ENCODE measurements at places on chromosomes 13 and 19.

DNA sequence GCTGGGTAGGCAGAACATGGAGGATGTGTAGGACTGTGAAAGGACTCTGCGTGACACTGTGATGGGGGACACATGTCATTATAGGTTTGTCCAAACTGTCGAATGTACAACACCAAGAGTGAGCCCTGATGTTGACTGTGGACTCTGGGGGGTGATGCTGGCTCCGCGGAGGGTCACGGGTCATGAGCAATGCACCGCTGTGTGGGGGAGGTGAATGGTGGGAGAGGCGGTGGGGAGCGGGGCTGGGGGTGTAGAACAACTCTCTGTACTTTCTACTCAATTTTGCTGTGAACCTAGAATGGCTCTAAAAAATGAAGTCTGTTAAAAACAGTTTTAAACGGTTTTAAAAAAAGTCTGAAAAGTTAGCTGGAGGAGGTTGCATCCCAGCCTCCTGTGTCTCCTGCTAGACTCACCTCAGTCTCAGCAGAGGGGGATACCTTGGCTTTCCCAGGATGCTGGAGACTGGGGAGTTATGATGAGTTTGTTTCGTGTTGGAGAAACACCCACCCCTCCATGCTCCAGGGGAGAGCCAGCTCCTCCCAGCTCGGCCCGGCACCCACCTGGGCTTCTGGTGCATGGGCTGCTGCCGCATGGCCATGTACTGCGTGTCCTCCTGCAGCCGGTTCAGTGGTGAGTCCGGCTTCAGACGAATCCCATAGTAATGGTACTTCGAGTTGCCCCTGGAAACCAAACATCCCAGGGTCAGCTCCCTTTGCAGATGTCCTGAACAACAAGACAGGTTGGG is 34.7 kb upstream of the RANBP3 start:
- no peak for DNase-seq

DNA sequence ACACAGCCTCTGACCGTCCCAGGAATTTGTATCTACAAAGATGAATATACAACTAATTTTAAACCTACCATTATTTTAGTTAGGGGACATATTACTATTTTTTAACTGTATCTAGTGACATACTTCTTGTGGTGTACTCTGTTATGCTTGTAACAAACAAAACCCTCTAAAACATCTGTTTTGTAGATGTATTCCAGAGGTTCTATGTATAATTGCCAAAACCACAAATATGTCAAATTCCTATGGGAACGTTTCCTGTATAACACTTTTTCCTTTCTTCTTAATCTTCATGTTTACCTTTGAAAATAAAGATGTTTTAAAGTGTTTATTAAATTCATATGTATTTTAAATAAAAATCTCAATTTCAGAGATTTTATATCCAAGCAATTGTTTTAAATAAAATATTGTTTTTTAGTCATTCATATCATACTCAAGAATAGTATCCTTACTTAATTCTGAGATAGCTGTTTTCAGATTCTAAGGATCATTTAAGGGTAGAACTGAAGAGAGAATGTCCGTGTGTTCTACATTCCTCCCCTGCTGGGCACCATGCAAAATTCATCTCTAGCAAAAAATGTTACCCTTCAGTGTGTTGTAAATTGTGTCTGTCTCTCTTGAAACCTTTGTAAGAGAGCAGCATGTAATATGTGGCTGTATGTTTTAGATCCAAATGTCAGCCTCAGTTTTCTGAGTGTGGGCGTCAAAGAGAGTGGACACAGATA is 1327.7 kb downstream of the EFNB2 start:
- DNase-seq = no peak

GRCh38 chr13:83780227-83780626 is 102.0 kb downstream of the SLITRK1 start:
- no peak for DNase-seq

- DNase-seq = no peak
Observed at GRCh38 chr19:8806661-8807060, 25.4 kb downstream of the ZNF558 start.

DNA sequence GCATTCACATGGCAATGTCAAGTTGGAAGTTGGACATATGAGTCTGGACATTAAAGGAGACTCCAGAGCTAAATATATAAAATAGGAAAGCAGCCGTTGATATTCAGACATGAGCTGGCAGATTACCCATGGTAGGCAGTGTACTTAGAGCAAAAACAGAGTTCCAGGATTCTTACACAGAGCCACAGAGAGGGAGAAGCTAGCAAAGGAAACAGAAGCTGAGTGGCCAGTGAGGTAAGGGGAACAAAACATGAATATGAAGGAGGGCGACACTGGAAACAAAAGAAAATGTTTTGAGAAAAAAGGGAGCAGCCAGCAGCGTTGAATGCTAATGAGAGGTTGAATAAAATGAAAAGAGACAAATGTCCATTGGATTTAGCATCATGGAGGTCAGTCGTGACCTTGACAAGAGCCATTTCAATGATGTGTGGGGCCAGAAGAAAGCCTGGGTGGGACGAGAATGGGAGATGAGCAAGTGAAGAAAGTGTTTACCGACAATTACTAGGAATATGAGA is 198.4 kb downstream of the POU4F1 start:
- no peak for DNase-seq

GRCh38 chr13:20173116-20173746 is 12.4 kb upstream of the GJA3 start:
- no peak for DNase-seq

GRCh38 chr13:75505327-75505726 is 23.4 kb upstream of the TBC1D4 start:
- DNase-seq = no peak

- DNase-seq = no peak
Observed at GRCh38 chr13:28464861-28465460, 30.0 kb downstream of the FLT1 start.

DNA sequence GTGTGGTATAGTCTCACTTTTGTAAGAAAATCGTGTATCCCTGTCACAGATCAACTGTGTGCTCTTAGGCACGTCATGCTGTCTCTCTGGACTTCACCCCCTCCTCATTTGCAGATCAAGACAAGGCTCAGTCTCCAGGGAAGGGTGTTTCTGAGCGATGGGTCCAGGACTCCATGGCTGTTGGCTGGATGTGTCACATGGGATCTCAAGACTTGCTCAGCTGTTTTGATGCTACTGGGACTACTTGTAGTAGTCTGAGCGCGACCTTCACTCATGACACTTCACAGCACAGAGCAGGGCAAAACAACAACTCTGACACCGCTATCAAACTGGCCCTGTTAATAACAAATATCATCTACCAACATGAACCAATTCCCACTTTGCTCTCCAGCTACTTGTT is 36.2 kb downstream of the SMAD9 start:
- DNase-seq = no peak

- no peak for DNase-seq
Observed at GRCh38 chr13:108213946-108214345, 1.4 kb downstream of the LIG4 start.

DNA sequence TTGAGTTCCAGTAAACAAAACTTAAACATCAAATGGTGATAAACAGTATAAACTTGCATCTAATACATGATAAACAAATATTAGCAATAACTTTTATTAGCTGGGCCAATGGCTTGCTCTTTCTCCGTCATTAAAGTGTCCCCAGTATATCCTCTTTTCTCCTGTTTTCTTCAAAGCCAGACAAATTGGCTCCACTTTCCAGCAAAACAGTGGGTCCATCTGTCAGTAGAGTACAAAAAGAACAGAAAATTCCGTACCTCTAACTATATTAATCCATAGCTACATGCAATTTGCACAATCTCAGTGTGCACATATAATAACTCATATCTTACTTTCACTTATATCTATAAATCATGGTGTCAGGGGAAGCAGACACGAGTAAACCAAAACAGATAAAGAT is 678.0 kb upstream of the SPRY2 start:
- no peak for DNase-seq

- peak; percentile 30 for DNase-seq
Observed at GRCh38 chr13:109204252-109204651, 574.8 kb downstream of the MYO16 start.

GRCh38 chr19:11268783-11269267 is 6.5 kb upstream of the DOCK6 start:
- DNase-seq = no peak

GRCh38 chr13:43232144-43232872 is 208.9 kb downstream of the DNAJC15 start:
- DNase-seq = no peak

DNA sequence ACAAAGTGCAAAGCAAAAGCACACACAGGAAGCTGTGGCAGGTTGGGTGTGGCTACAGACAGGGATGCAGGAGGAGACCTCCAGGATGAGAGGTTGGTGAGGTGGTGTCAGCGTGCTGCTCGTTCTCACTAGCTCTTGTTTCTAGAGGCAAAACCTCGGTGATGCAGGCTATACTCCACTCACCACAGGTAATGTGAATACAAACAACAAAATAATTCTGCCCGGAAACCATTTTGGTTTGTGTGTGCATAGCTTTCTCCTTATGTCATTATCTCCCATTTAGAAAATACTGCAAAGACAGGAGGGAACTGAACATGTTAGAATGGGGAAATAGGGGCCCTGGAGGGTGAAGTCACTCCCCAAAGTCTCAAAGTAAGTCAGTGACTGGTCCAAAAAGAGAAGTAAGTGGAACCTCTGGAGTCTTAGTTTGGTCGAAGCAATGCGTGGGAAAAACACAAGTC is 9.4 kb downstream of the LCP1 start:
- DNase-seq = no peak

DNA sequence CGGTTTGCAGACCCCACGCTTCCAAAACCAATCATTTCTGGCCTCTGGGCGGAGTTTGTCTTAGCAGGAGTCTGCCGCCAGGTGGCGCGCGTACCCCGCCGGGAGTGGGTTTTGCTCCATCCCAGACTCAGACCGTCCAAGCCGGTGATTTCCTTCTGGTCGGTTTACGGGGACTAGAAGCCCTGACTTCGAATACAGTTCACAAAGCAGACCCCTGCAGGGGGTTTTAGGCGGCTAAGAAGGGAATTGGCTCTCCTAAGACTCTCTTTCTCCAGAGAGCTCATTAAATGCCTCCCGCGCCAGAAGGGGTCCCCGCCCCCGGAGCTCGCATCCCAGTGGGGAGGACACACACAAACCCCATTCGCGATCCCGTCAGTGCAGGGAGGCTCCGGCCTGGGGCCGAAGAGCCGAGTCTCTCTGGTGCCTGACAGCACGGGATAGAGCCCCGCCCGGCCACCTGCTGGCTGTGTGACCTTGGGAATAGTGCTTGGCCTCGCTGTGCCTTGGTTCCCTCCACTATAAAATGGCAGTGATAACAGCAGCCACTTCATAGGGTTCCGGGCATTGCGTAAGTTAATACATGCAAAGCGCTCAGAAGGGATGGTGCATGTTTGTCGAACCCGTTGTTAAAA is 8.6 kb upstream of the NUP62 start:
- DNase-seq = peak; percentile 38

DNA sequence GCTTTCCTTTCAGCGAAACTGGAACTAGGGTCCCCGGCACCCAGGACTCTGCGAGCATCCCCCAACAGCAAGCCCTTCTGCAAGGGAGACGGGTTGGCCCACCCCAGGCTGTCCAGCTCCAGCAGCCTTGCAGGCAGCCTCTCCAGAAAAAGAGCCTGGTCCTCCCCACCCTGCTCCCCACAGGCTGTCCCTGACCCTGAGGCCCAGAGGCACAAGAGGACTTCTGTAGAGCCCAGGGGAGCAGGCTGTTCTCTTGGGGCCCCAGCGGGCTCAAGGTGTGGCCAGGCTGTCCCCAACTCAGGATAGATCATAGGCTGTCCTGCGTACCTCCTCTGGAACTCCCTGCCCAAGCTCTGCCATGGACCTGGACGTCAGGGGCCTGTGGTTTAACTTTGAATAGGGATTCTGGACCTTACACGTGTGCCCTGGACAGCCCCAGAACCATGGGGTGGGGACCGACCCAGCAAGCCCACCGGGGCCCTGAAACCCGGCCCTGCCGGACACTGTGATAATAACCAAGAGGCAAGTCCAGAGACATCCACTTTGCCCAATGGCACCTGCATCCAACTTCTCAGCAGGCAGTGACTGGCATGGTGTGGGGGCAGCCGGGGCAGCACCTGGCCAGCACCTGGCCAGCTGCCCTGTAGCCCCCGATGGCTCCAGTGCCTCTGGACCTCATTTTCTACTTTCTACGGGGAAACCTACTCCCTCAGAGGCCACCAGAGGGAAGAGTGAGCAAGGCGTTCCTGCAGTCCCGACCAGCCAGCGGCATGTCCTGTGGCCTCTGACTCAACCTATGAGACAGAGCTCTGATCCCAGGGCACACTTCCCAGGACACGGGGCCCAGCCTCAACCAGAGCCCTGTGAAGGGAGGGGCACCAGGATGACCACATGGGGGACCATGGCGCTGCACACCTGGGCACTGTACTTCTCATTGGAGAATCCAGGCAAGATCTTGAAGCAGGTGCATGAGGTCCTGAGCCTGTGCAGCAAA is 50.9 kb upstream of the TPM4 start:
- DNase-seq = no peak

- DNase-seq = no peak
Observed at GRCh38 chr19:55673465-55673864, 1.6 kb upstream of the EPN1 start.

GRCh38 chr19:6198896-6199239 is 63.4 kb downstream of the ACSBG2 start:
- DNase-seq = no peak

DNA sequence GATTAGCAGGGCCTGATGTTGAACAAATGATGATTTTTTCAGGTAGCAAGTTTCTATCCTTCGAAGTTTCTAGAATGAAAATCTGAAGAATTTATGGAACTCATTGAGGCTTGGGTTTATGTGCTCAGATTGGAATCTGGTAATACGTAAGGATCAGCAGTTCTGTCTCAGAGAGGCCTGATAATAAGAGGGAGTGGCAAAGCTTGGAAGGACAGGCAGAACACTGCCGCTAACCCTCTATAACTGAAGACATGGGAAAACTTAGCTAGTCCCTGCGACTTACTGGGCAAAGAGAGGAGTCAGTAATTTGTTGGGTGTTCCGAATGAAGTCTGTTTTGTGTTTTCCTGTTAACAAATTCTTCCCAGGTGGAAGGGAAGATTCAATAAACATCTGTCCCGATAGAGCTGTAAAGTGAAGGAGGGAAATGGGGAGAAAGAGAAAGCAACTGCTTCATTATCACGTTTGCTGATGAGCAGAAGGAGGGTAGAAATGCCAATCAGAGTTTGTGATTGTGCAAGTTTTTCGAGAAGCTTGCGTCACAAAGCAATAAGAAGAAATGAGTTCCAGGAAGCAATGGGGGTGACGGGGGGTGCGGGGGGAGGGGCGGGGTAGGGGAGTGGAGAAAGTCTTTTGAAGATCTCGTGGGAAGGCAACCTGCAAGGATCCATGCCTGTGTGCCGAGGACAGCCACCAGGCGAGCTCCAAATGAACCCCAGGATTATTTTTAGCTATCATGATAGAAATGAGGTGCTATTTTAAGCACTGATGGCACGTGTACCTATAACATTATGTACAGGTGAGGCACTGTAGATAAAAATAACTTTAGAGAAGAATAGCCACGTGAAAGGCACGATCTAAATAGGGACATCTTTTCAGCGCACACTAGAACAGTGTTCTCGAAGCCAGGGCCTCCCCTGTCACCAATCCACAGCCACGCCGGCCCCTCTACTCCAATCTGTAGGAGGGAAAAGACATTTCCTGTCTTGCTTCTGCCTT is 224.1 kb downstream of the FGF9 start:
- DNase-seq = no peak

Measured in NCI-H1092 (cell line).